ENCODE measurements at places on chromosomes 6 and 20.
A peak's percentile ranks its signal among the peaks of the same experiment; 100 is the strongest.

DNA sequence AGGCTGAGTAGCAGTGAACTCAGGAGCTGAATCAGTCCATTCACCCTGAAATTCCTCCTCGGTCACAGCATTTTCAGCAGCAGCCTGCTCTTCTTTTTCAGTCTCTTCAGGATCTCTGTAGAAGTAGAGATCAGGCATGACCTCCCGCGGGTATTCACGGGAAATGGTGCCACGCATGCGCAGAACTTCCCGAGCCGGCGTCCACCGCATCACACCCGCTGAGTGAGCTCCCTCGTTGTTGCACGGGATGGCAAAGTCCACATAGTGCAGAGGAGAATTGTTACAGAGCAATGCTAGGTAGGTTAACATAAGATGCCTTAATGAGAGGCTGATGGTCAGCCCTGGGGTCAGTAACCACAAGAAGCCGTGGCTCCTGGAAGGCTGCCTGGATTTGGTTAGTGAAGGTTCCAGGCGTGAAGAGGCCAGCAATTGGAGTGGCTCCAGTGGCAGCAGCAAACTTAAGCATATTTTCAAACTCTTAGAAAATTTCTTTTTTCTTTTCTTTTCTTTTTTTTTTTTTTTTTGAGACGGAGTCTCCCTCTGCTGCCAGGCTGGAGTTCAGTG, 113.5 kb upstream of the HDAC2 start:
- DNase-seq, result no peak
- no peaks in the 10 kb centered on the region for H3K36me3 ChIP-seq

DNA sequence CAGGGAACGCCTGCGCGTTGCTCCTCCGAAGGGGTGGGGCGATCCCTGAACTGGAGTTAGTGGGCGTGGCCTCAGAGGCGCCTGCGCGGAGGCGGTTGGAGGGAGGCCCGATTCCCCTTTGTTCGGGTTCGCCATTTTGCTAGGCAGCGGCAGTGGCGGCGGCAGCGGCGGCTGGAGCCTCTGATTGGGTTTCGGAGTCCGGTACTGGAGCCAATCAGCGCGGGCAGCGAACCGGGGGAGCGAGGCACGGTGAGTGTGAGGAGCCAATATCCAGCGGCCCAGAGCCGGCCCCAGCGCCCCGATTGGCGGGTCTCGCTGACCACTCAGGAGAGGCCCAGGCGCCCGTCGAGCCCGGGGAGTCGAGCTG, at the start of gene NFYA:
Gene NFYA, plus strand, starts transcription at position 139 of the 367 bp plus-strand sequence. CDS start 6,116 bp downstream, outside the sequence.
- H3K27me3 ChIP-seq, result no peaks in the 10 kb centered on the region
- peak; percentile 99 for DNase-seq
- peaks cover 4% of the 10 kb centered on the region for H3K36me3 ChIP-seq
- H3K27ac ChIP-seq, result peak within 1 kb of the TSS; percentile 98
- peaks cover 39% of the 10 kb centered on the region for H3K4me1 ChIP-seq
- peak within 1 kb of the TSS; percentile 97 for H3K4me3 ChIP-seq

DNA sequence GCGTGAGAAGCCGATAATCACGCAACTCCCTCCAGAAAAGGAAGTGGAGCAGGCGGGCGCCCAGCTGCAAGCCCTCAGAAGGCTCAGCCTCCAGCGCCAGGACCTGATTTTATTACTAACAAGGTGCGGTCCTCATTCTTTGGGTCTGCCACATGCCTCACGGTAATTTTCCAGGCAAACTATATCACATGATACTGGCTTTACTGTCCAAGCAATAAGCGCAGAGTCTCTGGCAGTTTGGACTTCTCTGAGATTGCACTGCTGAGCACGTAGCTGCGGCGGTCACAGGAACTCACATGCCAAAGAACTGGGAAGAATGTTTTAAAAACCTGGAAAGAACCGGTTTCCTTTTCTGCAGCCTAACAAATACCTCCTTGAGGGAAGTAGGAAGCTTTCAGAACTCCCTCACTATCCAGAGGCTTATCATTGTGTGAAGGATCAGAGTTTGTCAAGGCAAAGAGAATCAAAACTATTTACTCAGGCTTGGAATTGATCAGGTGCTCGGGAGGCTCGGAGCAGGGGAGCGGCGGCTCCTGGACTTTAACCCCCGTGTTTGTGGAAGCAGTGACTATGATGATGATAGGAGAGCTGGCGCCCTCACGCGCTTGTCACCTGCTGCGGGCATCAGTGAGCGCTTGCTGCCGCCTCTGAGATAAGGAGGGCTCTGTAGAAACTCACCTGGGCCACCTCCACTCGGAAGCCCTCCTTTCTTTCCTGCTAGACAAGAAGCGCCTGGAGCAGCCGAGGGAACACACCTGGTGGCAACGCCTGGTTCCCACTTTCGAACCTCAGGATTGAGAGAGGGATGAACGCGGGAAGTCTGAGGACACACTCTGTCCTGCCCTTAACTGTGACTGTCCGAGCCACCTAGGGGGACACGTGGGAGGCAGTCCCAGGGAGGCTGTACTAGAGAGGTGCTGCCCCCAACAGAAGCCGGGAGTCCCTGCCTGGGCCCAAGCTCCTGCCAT, 27.2 kb upstream of the SYNJ2 start:
- no peak for DNase-seq
- no peak overlapping the region for H3K4me3 ChIP-seq
- no peaks in the 10 kb centered on the region for H3K4me1 ChIP-seq
- H3K27me3 ChIP-seq, result peaks cover 7% of the 10 kb centered on the region

DNA sequence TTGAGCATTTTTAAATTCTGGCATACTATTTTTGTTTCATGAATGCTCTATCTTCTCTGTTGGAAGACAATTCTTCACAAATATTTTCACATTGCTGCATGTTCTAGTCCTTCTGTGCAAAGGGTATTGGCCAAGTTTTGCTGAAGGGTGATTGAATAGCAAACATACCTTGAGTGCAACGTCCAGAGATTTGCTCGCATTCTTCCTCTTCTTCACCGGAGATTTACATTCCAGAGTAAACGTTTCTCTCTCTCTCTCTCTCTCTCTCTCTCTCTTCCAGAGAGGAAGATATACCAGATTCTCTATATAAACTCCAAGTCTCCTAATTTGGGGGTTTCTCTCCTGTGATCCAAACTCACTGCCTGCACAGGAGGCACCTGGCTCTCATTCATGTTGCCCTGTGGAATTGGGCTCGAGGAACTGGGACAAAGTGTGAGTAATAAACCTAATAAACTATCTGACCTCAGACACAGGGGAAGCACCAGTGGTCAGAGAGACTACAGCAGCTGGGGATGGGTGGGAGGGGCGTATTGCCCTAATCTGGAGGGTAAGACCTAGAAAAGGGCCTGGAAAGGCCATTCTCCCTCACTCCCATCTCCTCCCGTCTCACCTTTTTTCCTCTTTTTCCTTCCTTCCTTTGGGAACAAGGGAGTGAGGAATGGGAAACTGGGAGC, 1.1 kb upstream of the TREML1 start:
- no peak overlapping the region for H3K4me3 ChIP-seq
- DNase-seq, result no peak
- H3K27me3 ChIP-seq, result peaks cover 23% of the 10 kb centered on the region

DNA sequence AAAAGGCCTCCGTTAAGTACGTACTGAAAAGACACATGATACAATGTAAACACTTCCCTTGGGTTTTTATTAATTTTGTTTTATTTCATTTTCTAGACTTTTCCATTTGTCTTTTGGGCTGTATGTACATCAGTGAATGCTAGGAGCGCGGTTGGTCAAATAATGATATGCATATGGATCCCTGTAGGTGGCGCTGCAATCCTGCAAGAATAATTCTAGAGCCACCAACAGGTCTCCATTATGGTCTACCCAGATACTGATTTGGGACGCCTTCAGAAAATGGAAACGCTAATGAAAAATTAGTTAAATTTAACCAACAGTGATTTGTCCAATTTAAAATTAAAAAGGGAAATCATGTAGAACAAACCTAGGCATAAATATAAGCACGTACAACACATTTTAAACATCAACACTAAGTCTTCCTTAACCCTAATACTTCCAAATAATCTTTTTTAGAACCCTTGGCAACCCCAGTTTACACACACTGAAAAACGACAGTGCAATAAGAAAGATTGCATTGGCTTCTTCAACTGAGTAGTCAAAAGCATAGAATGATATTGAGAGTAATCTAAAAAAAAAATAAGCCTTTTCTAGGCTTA, 433.5 kb downstream of the RFPL4B start:
- no peaks in the 10 kb centered on the region for H3K4me1 ChIP-seq
- DNase-seq, result no peak
- H3K27me3 ChIP-seq, result no peaks in the 10 kb centered on the region
- H3K27ac ChIP-seq, result no peak overlapping the region
- H3K4me3 ChIP-seq, result no peak overlapping the region
- H3K36me3 ChIP-seq, result no peaks in the 10 kb centered on the region

DNA sequence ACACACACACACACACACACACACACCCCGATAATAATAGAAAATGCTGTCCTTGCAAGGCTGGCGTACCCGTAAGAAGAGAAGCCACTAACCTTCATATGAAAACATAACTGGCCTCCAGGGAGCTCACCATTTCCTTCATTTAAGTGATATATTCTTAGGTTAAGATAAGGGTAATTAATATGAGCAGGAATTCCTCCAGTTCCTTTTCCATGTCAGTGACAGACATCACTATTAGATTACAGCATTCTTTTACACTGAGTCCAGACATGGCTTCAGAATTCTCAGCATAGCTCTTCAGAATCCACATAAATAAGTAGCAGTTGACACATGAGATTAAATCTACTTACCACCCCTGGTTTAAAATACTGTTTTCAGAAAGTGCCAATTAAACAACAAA, 121.9 kb downstream of the SIM1 start:
- no peaks in the 10 kb centered on the region for H3K27me3 ChIP-seq
- no peak overlapping the region for H3K27ac ChIP-seq
- no peak overlapping the region for H3K4me3 ChIP-seq
- H3K4me1 ChIP-seq, result no peaks in the 10 kb centered on the region
- no peak for DNase-seq

DNA sequence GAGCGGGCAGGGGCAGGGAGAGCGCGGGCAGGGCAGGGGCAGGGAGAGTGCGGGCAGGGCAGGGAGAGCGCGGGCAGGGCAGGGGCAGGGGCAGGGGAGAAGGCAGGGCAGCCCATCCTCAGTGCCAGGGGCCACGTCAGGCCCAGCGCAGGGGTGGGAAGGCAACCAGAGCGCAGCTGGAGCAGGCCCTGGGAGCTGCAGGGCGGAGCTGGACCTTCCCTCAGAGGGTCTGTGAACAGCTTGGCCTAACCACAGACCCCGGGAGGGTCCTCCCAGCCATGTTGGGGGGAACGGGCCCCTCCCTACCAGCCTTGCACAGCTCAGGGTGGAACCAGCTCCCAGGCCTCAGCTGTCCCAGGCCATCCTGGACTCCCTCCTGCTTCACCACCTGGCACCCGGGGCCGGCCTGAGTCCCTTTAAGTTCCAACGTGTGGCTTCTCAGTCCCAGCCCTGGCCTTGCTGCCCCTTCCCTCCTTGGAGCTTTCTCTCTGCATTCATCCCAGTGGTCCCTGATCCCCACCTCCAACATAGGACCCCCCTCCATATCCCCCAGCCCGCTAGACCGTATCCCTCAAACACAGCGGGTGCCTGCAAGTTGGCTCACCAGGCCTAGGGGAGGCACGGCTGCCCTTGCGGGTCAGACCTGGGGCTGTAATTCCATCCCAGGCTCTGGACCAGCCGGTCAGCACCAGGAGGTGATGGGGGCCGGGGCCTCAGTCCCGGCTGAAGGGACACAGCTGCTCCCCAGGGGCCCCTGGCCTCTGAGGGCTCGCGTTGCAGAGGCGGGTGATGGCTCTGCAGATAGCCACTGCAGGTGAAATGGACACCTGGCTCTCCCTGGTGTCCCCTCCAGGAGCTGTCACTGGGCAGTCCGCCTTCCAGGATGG, 5.6 kb upstream of the ZBTB46 start:
- no peak overlapping the region for H3K27ac ChIP-seq
- no peak for DNase-seq
- H3K4me3 ChIP-seq, result no peak overlapping the region
- H3K36me3 ChIP-seq, result no peaks in the 10 kb centered on the region

DNA sequence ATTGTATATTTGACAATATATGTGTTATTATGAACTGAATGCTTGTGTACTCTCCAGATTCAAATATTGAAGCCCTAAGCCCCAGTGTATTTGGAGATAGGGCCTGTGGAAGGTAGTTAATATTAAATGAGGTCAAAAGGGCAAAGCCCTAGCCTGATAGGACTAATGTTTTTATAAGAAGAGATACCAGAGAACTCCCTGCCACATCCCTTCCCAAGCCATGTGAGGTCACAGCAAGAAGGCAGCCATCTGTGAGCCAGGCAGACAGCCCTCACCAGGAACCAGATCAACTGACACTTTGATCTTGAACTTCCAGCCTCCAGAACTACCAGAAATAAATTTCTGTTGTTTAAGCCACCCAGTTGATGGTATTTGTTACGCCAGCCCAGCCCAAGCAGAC, 36.4 kb upstream of the FBXL4 start:
- H3K4me3 ChIP-seq, result no peak overlapping the region
- H3K4me1 ChIP-seq, result no peaks in the 10 kb centered on the region
- H3K27me3 ChIP-seq, result peaks cover 31% of the 10 kb centered on the region
- no peak for DNase-seq

- peaks cover 5% of the 10 kb centered on the region for H3K36me3 ChIP-seq
- H3K4me3 ChIP-seq, result no peak overlapping the region
- no peaks in the 10 kb centered on the region for H3K27me3 ChIP-seq
Measured at GRCh38 chr20:3404402-3404801, 3.1 kb downstream of the DNAAF9 start.

- no peaks in the 10 kb centered on the region for H3K27me3 ChIP-seq
- peak overlapping the region; percentile 9 for H3K27ac ChIP-seq
- DNase-seq, result no peak
- peaks cover 10% of the 10 kb centered on the region for H3K4me1 ChIP-seq
Measured at GRCh38 chr6:89378628-89379027, 26.1 kb upstream of the UBE2J1 start.

Data from T-helper 17 cell (primary cell).